ENCODE measurements at places on chromosomes 12 and 14. TPM values are rescaled to one million over a fixed set of nuclear protein-coding genes. Genes with fewer than 3 reads are reported as not detected.

GRCh38 chr14:62364161-62364560 is 601.9 kb downstream of the SNAPC1 start:
- no peak overlapping the region for H3K27ac ChIP-seq
- H3K4me3 ChIP-seq = no peak overlapping the region
- H3K27me3 ChIP-seq = no peaks in the 10 kb centered on the region
- no peaks in the 10 kb centered on the region for H3K4me1 ChIP-seq
- peak; percentile 7 for DNase-seq
- no peaks in the 10 kb centered on the region for H3K36me3 ChIP-seq

DNA sequence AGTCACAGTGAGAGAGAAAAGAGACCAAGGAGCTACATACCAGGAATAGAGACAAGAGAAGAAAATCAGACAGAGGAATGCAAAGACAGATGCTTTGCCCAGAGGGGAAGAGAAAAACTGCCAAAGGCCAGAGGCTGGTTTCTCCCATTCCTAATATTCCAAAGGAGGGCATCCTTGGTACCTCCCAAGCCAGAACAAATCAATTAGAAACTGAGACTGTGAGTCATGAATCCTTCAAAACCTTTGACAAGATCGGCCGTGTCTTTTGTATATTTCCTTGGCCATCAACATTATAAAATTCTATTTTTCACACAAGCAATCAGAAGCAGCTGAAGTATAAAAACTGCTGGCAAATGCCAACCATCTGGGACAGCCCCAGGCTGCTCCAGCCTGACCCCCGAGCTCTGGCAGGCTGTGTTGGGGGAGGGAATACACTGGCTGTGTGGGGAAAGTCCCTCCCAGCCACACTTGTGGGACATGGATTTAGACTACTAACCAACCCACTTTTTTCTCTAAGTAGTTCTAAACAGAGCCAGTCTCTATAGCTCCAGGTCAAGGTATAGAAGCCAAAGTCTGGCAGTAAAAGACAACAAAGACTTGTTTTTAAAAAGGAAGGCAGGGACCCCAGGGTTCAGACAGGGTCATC is 13.7 kb downstream of the POMT2 start:
- no peaks in the 10 kb centered on the region for H3K36me3 ChIP-seq
- peak; percentile 40 for DNase-seq
- H3K27ac ChIP-seq = peak overlapping the region; percentile 28
- peaks cover 41% of the 10 kb centered on the region for H3K4me1 ChIP-seq

CD4 gene
- not detected for total RNA-seq

DNA sequence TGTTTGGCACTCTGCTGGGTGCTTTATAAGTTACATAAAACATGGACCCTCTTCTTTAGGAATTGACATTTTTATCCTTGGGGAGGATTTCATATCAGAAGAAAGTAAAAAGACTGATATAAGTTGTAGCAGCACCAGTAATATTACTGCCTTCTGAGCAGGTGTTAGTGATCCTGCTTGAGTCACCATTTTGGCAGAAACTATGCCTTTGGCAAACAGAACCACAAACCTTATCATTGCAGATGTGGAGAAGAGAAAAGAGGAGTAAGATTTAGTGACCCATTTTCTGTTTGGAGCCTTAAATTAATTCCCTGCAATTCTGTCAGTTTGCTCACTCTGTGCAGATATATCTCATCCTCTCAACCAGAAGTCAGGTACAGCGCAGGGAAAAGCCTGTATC is 23.0 kb downstream of the ZNF410 start:
- H3K4me1 ChIP-seq = no peaks in the 10 kb centered on the region
- no peak overlapping the region for H3K27ac ChIP-seq
- H3K4me3 ChIP-seq = no peak overlapping the region

DNA sequence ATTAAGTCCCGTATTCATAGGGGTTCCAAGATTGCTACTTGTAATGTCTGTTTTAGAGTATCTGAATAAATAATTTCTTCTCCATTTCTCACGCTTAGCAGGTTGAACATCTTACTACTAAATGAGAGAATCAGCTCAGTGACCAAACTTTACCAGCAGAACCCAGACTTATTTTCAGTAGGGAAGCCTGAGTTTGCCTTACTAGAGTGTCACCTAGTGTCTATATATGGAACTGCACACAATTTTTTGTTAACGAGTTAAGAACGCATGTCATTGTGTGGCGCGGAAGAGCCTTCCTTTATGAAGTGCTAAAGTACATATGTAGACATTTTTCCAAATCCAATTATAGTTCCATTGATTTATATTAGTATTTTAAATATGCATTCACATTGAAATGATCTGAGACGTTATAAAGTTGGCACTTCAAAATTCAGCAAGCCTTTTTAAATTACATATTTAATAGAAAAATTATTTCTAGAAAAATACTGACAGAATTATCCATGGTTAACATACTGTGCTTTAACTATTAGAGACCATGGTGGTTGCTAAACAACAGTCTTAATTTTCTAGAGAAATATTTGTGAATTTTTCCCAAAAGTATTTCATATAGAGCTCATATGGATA is 88.3 kb downstream of the RPS29 start:
- no peak overlapping the region for H3K4me3 ChIP-seq
- no peak for DNase-seq
- H3K36me3 ChIP-seq = no peaks in the 10 kb centered on the region
- no peaks in the 10 kb centered on the region for H3K4me1 ChIP-seq
- H3K27ac ChIP-seq = no peak overlapping the region

TMEM233 gene
- total RNA-seq = not detected

GRCh38 chr12:12349711-12350665 is at the start of gene MANSC1:
Gene MANSC1 (minus strand): TSS chr12:12350242. CDS start chr12:12343314, 6,928 bp downstream.
- DNase-seq = no peak
- no peaks in the 10 kb centered on the region for H3K27me3 ChIP-seq
- H3K27ac ChIP-seq = no peak within 1 kb of the TSS
- no peaks in the 10 kb centered on the region for H3K36me3 ChIP-seq
- peaks cover 7% of the 10 kb centered on the region for H3K4me1 ChIP-seq

TIMELESS gene
- total RNA-seq = 7.4 TPM

DNA sequence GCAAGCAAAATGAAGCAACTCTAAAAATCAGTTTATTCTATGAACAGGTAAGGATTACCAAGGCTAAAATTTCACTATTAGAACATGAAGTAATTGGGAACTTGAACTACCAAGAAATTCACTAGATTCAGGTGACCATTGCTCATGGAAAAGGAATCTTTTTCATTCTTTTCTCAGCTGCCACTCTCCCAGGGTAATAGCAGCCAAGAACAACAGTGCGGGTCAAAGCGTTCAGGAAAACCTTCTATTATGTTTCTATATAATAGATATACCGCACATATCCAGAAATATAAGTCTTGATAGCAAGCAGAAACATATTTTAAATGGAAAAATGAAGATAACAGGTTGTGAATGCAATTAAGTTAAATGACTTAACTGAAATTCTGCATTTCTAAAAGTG is 125.6 kb downstream of the NELL2 start:
- no peaks in the 10 kb centered on the region for H3K4me1 ChIP-seq
- H3K27me3 ChIP-seq = no peaks in the 10 kb centered on the region
- no peak overlapping the region for H3K27ac ChIP-seq
- H3K36me3 ChIP-seq = no peaks in the 10 kb centered on the region
- H3K4me3 ChIP-seq = no peak overlapping the region

DNA sequence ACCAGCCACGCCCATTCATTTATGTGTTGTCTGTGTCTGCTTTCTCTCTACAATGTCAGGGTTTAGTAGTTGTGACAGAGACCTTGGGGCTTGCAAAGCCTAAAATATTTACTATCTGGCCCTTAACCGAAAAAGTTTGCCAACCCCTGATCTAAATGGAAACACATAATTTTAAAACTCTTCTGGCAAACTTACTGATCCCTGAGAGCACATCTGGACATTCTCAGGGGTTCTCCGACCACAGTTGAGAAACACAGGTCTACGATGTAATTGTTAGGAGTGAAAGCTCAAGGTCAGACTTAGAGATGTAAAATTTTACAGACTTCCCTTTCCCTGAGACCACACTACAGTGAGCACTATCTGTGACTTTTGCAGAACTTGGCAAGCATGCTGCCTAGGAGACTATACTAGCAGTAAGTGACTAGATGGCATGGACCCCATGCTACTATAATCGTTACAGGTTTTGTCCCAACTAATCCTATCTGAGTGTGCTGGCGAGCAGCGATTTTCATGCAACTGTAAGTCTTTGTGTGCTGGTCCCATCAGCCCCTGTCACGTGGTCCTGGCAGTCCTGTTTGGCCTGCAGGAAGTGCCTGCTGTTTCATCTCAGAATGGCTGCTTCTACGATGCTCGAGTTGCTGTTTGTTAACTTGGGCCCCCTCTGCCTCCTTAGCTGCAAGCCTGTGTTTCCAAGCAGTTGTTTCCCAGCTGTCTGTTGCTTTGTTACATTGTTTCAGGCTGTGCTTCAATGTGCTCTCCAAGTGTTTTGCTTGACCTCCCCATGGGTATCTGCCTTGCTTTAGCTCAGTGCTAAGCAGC is 21.6 kb downstream of the TMTC2 start:
- H3K27ac ChIP-seq = no peak overlapping the region
- H3K4me1 ChIP-seq = no peaks in the 10 kb centered on the region
- no peaks in the 10 kb centered on the region for H3K36me3 ChIP-seq
- DNase-seq = no peak
- H3K27me3 ChIP-seq = no peaks in the 10 kb centered on the region
- H3K4me3 ChIP-seq = no peak overlapping the region

- no peaks in the 10 kb centered on the region for H3K27me3 ChIP-seq
- H3K4me1 ChIP-seq = peaks cover 4% of the 10 kb centered on the region
- no peak overlapping the region for H3K27ac ChIP-seq
- DNase-seq = no peak
- H3K36me3 ChIP-seq = no peaks in the 10 kb centered on the region
These were observed 58.8 kb upstream of the NUDT4 start for GRCh38 chr12:93318720-93319522.

DNA sequence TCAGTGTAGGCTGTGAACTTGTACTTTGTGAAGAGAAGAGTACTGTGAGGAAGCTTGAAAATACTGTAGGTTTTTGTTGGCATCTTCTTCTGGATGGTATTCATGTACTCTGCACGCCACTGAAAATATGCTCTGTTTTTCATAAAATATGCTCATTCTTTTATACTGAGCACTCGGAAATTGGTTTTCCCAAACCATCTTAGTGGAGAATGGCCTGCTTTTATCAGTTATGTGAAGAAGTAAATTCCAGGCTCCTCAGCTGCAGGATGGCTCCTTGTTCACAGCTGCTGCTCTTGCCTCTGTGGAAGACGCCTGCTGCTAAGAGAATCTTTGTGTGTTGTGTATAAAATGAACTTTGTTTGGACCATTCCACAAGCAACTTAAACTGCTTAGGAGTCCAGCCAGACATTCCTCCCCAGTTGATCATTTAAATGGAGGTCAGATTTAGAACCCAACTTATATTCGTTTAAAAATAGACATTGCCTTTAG is 443.5 kb upstream of the RGS6 start:
- no peak overlapping the region for H3K4me3 ChIP-seq
- no peak for DNase-seq
- H3K4me1 ChIP-seq = peaks cover 14% of the 10 kb centered on the region
- no peaks in the 10 kb centered on the region for H3K27me3 ChIP-seq
- no peak overlapping the region for H3K27ac ChIP-seq
